Cerebellar nuclear complex (tissue), 1 donor: ENCODE measurements at places on chromosomes 4 and X.

- no peak for DNase-seq
These were observed 131.6 kb downstream of the ZNF330 start for GRCh38 chr4:141352331-141352730.

GRCh38 chrX:47815901-47816845 is 20.5 kb upstream of the ZNF81 start:
- DNase-seq: no peak

GRCh38 chrX:129726307-129727111 is 12.3 kb upstream of the XPNPEP2 start:
- no peak for DNase-seq

DNA sequence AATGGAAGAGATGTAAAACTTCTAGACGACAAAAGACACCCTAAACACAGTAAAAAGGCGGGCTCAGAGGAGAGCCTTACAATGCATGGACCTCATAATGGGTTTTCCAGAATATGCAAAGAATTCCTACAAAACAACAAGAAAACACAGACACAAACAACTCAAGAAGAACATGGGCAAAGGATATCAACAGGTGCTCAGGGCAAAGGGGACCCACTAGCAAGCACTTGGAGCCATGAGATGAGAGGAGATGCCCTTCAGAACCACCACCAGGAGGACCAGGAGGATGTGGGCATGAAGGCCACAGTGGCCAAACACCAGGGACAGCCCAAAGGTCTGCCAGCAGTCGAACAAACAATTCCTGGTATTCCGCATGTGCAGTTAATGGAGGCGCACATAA is 17.2 kb downstream of the PDZD4 start:
- no peak for DNase-seq

- DNase-seq: no peak
These were observed 118.5 kb downstream of the MFAP3L start for GRCh38 chr4:169907705-169908104.

- no peak for DNase-seq
These were observed 34.2 kb downstream of the FAT1 start for GRCh38 chr4:186689476-186689875.

GRCh38 chrX:29691044-29691443 is 524.3 kb upstream of the MAGEB2 start:
- DNase-seq: no peak

DNA sequence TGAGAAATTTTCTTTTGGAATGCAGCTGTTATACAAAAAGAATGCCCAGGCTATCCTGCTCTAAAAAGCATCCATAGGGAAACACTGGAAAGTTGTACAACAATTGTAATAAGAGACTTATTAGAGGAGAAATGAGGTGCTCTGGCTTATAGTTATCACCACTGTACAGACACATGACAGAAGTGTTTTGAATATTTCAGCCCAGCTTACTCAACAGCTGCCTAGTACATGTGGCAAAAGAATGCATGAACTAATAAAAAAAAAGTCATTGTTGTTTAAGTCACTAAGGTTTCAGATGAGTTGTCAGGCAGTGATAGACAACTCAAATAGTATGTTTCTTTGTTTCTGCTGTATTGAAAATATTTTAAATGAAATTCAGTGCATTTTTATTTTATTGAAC is 307.7 kb downstream of the GPM6A start:
- DNase-seq: no peak

DNA sequence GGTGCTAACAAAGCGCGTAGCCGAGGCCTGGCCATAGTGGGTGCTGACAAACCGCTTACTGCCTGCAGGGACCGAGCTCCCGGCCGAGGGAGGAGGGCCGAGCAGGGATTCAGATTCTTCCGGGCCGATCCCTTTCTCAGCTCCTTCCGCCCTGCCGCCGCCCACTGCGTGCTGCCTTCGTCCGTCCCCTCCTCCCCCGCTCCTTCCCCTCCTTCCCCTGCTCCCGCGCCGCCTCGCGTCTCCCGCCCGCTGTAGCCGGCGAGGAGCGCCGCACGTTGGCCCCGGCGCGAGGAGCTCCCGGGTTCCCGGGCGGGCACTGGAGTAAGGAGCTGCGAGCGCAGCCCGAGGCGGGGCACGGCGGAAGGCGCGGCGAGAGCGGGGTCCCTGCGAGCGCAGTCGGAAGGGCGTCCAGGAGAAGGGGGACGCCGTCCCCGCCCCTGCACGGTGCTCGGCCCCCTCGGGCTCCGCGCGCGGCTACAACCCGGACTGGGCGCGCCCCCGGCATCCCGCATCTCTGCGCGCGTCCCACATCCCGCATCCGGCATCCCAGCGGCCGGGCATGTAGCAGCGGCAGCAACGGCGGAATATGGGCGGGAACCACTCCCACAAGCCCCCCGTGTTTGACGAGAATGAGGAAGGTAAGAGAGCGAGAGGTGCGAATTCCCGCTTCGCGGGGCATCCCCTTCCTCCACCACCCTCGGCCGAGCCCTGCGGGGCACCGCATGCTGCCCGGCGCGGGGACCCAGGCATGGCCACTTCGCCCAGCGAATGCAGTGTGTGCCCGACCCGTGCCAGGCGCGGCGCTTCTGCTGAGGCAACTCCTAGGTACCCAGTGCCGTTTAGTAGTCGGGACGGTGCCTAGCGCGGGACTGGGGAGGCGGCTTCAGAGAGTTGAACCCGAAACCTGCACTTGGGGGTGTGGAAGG is at the start of gene STK32B:
Gene STK32B, plus strand, starts transcription at position 203 of the 926 bp plus-strand sequence.
- no peak for DNase-seq
